ENCODE measurements at places on chromosomes 12 and 14.

DNA sequence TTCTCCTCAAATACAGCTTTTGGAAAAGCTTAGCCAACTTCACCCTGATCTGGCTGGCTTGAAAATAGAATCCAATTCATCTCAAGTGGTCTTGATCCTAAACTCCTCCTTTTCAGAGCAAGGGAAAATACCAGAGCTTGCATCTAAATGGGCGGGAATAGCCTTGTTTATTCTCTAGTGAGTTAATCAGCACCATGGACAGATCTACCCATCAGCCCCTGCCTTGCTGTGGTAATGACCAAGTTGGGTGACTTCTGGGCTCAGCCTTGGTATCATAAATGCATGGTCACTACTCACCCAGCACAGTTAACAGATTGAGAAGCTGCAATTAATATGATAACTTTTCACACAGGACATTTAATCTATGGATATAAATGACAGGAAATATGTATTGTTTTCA, 196.6 kb downstream of the GLT1D1 start:
- DNase-seq = no peak

DNA sequence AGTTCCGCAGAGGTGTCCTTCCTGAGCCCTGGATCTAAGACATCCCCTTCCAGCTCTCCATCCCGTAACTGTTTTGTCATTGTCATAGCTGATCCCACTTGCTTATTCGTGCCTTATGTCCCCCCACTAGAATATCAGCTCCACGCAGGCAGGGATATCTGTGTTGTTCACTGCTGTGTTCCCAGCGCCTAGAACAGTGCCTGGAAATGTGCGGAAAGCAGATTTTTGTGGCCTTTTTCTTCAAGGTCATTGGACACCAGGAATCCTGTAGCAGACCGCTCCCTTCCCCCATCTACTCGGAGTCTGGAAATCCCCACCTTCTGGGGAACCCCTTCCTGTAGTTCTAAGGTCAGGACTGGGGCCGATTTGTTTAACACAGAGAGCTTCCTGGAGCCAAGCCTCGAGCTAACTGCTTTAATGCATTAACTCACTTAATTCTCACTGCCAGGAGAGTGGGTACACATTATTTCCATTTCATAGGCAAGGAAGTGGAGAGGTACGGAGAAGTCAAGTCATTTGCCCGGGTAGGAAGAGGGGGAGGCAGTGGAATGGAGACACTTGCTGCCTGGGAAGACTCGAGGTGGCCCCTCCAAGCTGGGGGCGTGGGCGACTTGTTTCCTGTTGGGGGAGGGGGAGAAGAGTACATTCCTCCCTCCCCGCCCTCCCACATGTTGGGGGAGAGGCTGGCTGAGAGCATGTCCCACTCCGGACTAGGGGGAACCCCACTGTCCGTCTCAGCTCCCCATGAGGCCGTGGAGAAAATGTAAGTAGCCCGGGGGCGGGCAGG, 1.2 kb upstream of the SH2B3 start:
- no peak for DNase-seq

DNA sequence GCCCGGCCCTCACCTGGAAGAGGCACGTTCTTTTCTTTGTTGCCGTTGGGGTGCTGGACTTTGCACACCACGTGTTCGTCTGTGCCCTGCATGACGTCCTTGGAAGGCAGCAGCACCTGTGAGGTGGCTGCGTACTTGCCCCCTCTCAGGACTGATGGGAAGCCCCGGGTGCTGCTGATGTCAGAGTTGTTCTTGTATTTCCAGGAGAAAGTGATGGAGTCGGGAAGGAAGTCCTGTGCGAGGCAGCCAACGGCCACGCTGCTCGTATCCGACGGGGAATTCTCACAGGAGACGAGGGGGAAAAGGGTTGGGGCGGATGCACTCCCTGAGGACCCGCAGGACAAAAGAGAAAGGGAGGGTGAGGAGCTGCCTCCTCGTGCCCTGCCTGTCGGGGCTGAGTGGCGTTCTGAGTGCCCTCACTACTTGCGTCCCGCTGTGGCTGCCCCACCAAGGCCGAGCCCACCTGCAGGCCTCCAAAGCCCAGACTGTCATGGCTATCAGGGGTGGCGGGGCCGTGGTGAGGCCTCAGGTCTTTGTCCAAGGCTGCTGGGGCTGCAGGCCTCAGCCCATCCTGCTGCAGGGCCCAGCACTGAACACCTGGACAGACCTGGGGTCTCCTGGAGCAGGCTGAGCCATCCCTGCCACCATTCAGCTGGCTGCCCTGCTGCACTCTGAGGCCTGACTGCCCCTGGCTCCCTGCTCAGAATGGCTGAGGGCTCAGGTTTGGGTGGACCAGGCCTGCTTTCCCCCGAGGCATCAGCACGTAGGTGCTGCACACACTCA, 329.7 kb downstream of the TMEM121 start:
- no peak for DNase-seq

DNA sequence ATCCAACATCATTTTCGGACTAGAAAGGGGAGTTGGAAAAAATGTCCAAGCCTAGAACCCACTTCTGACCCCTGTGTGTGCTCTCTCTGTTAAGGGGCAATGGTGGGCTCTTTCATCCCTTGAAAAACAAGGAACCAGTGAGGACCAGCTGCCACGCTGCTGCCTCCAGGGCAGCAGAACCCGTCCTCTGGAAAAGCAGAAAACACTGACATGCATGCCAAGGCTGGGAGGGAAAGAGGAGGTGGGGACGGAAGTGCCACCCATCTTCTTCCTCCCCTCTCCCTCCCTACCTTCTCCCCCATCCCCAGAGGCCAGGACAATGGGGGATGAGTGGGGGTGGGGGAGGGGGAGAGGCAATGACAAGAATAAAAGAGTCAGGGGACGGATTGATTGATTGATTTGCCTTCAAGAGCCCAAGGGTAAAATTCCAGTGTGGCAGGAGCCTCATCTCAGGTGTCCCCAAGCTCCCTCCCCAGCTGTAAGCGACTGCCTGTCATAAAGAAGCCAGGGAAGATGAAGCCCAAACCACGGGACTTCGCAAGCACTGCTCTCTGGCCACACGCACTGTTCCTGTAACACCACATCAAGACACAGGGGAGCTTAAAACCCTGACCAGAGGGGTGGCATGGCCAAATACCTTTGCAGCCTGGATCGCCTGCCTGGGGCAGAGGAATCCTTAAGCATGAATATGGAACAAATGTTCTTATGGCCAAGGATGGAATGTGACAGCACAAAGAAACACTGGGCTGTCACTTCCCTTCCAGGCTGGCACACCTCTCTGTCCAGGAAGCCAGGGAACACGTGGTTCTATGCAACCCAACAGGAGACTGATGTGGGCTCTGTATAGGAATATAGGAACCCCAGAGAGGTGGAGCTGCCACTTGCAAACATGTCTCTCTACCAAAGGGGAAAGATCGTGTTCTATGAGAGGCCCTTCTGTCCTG, 38.9 kb upstream of the BDKRB2 start:
- DNase-seq = no peak

DNA sequence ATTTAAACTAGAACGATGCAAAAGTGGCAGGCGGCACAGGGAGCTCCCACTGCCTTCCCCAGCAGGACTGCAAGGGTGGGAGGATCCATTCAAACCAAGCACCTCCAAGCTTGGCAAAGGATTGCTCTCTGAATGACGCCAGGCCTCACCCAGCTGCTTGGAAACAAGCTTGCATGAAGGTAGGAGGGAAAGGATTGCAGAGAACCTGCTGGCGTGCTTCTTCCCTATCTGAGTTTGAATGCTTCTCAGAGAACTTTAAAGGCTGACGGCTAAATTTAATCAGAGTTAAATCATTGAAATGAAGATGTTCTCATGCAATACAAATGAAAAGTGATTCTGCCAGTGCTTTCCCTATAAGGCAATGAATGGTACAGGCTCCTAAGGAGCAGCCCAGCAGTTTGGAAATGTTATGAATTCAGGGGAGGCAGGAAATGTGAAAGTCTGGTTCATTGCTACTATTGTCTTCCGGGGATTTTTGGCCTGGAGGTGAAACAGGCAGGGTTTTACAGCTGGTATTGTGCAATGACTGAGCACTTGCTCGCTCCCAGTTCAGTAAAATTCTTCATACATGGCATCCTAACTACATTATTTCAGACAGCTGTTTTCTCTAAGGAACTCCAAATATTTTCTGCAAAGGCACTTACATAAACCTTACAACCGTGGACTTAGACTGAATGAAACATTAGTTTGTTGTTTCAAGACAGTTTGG, 31.9 kb upstream of the DUSP6 start:
- DNase-seq = no peak

DNA sequence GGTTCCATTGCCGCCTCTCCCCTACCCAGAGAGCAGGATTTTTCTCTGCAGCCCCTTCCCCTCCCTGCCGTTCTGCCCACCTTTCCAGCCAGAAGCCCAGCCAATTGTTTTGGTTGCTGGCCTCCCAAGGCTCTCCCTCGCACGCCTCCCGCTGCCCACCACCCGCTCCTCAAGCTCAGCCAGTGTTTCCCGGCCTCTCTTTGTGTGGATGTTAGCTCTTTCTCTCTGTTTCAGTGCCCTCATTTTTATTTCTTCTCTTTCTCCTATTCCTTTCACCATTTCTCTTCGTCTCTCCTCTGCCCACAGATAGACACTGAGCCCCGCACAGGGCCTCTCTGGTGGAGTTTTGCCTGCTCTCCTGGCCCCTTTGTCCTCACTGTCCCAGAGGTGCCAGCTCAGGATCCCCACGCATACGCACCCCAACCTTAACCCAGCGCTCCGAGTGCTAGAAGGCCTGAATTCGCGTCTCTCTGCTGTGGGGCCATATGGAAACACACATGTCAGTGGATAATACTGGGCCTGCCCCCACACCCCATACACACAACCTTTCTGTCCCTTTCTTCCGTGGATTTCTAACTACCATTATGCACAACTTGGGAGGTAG, 54.9 kb downstream of the SMUG1 start:
- no peak for DNase-seq

- no peak for DNase-seq
Observed at GRCh38 chr12:5473076-5473782, 41.3 kb downstream of the NTF3 start.

GRCh38 chr14:53824061-53824460, 132.6 kb downstream of the BMP4 start:
- DNase-seq = no peak

Data from anterior cingulate cortex (tissue), 58 donors.